ENCODE measurements at places on chromosomes 1 and 21.

DNA sequence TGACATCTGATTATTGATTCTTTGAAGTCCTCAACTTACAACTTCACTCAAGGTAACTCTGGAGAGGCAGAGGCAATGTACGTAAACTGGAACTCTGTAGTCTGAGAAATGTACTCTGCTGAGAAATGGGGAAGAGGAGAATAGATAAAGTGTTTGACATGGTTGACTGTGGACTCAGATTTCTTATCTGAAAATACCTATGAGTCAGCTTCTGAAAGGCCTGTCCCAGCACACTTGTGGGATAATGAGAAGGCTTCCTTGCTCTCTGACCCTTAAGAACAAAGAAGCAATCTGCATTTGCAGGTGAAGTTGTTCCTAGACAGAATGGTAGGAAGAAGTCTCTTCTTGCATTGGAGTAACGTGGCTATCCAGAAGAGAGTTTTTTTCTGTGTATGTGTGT is 1573.5 kb downstream of the BRINP3 start:
- DNase-seq, result no peak

DNA sequence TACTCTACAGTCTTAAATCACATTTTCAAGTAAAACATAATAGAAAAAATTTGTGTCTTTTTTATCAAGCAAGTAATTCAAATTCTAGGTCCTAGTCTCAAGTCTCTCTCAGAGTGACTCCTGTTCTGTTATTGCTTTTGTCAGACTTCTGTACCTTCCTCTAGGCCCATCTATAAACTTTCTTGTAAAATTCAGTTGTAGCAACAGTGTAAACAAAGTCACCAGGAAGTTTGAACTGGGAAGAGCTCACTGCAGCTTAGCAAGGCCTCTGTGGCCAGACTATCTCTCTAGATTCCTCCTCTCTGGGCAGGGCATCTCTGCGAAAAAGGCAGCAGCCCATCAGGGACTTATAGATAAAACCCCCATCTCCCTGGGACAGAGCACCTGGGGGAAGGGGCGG is 13.5 kb upstream of the ZNF678 start:
- no peak for DNase-seq

GRCh38 chr1:2194898-2195673 is 514 bp upstream of the FAAP20 start:
- DNase-seq, result peak; percentile 87

GRCh38 chr1:153803470-153804056 is 28.4 kb downstream of the SLC27A3 start:
- no peak for DNase-seq

- no peak for DNase-seq
Measured at GRCh38 chr1:197127246-197127912, 19.1 kb downstream of the ASPM start.

DNA sequence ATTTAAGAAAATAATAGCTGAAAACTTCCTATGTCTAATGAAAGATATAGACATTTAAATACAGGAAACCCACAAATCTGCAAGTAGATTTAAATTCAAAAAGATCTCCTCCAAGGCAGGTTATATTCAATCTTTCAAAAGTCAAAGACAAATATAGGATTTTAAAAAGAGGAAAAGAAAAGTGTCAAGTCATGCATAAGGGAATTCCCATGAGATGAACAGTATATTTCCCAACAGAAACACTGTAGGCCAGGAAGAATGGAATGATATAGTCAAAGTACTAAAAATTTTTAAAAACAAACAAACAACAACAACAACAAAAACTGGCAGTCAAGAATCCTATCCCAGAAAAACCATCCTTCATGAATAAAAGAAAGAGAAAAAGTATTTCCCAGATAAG is 806.5 kb upstream of the BRINP3 start:
- no peak for DNase-seq

- DNase-seq, result no peak
Measured at GRCh38 chr1:167054531-167054930, 35.6 kb downstream of the GPA33 start.

DNA sequence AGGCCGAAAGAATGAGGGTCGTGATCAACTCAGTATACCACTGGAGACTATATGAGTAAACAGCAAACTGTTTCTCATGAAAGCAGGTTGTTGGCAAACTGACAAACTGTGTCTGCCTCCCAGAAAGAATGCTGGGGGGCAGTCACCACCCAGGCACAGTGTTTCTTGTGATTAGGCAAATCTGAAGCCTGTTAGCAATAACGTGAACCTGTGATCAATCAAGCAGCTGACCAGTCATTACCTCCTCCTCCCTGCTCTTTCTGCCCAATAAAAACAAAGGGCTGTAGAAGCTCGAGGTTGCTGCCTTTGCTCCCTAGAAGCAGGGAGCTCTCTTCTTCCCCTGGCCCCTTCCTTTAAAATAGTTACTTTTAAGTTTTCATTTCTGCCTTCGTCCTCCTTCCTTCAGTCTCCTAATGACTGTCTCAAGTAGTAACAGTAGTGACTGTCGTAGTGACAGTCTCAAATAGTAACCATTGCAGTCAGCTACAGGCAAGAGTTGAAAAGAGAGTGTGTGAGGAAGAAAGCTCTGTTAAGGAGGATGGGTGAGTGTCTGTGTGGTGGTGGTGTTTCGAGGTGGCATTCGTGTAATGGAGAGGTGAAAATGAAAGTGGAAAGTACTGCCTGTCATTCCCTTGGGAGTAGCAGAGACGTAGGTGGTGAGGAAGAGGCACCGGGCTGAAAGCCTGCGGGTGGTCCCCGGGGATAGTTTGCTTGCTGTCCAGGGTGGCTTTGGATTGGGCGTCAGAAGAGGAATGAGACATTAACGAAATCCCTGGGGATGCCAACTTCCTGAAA is 14.5 kb downstream of the HHAT start:
- peak; percentile 50 for DNase-seq

DNA sequence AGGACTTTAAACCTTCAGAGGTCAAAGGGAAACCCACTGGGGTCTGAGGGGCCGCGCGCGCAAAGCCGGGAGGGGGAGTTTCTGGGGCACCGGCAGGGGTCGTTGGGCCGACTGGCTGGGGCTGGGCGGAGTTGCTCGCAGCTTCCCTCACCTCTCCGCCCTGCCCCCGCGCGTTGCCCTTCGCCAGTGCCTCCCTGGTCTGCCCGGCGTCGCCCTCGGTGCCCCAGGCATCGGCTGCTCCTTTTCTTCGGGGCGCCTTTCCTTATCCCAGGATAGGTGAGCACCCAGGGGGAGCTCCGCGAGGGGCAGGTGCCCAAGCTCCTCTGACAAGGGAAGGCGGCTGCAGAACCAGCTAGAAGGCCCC is 390 bp upstream of the NGF start:
- no peak for DNase-seq

- DNase-seq, result no peak
Measured at GRCh38 chr1:212774584-212774983, 17.0 kb downstream of the NSL1 start.
